Peyer's patch (tissue), 4 donors: ENCODE measurements at places on chromosomes 7 and 10. TPM values are rescaled to one million over a fixed set of nuclear protein-coding genes. Genes with fewer than 3 reads are reported as not detected.
A peak's percentile ranks its signal among the peaks of the same experiment; 100 is the strongest.

LIPM gene
- not detected for total RNA-seq

GRCh38 chr10:4074545-4075407 lies 289.8 kb upstream of the KLF6 start:
- no peaks in the 10 kb centered on the region for H3K36me3 ChIP-seq
- no peak for DNase-seq
- H3K4me1 ChIP-seq = no peaks in the 10 kb centered on the region
- peak overlapping the region; percentile 22 for H3K27ac ChIP-seq

LEP gene
- not detected for total RNA-seq

- H3K4me3 ChIP-seq = no peak overlapping the region
- H3K36me3 ChIP-seq = no peaks in the 10 kb centered on the region
- H3K4me1 ChIP-seq = peaks cover 4% of the 10 kb centered on the region
These were observed 20.1 kb downstream of the EPC1 start for GRCh38 chr10:32326680-32327363.

CALY gene
- 1.6 TPM for total RNA-seq

- no peaks in the 10 kb centered on the region for H3K36me3 ChIP-seq
- no peak for DNase-seq
- no peak overlapping the region for H3K4me3 ChIP-seq
- no peaks in the 10 kb centered on the region for H3K4me1 ChIP-seq
- H3K27ac ChIP-seq = no peak overlapping the region
These were observed 28.5 kb downstream of the VPS41 start for GRCh38 chr7:38880454-38880853.

TRPV5 gene
- total RNA-seq = 0.83 TPM

C7orf57 gene
- not detected for total RNA-seq

DNA sequence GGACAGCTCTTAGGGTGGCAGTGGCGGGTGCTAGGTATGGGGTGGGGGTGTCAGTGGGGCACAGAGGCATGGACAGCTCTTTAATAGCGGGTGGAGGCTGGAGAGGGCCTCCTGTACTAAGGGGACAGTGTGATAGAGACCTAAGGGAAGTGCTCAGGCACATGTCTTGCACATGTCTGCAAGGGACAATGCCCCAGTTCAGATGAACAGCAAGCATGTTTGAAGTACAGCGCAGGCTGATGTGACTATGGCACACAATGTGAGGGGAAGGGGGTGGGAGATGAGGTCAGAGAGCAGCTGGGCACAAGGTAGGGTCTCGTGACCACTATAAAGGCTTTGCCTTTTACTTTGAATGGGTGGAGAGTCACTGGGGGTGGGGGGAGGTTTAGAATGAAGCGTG lies 3.5 kb downstream of the GIMAP8 start:
- no peak for DNase-seq
- H3K4me1 ChIP-seq = peaks cover 6% of the 10 kb centered on the region
- no peaks in the 10 kb centered on the region for H3K27me3 ChIP-seq
- H3K4me3 ChIP-seq = peak overlapping the region; percentile 57

- H3K27me3 ChIP-seq = no peaks in the 10 kb centered on the region
- H3K4me1 ChIP-seq = no peaks in the 10 kb centered on the region
- H3K27ac ChIP-seq = no peak overlapping the region
- no peak for DNase-seq
These were observed 10.6 kb upstream of the LIPM start for GRCh38 chr10:88791924-88792323.

- H3K27ac ChIP-seq = no peak overlapping the region
- no peaks in the 10 kb centered on the region for H3K36me3 ChIP-seq
- no peaks in the 10 kb centered on the region for H3K27me3 ChIP-seq
- H3K4me3 ChIP-seq = no peak overlapping the region
These were observed 20.0 kb downstream of the LRRC4 start for GRCh38 chr7:128011131-128011661.

CAV2 gene
- 12.4 TPM for total RNA-seq

GRCh38 chr7:119397156-119397555 lies 875.8 kb upstream of the KCND2 start:
- DNase-seq = no peak
- no peaks in the 10 kb centered on the region for H3K27me3 ChIP-seq
- H3K27ac ChIP-seq = no peak overlapping the region

GRCh38 chr10:74994854-74995253 lies 116.6 kb upstream of the SAMD8 start:
- DNase-seq = no peak
- H3K36me3 ChIP-seq = no peaks in the 10 kb centered on the region
- H3K27me3 ChIP-seq = no peaks in the 10 kb centered on the region
- no peak overlapping the region for H3K27ac ChIP-seq

DNA sequence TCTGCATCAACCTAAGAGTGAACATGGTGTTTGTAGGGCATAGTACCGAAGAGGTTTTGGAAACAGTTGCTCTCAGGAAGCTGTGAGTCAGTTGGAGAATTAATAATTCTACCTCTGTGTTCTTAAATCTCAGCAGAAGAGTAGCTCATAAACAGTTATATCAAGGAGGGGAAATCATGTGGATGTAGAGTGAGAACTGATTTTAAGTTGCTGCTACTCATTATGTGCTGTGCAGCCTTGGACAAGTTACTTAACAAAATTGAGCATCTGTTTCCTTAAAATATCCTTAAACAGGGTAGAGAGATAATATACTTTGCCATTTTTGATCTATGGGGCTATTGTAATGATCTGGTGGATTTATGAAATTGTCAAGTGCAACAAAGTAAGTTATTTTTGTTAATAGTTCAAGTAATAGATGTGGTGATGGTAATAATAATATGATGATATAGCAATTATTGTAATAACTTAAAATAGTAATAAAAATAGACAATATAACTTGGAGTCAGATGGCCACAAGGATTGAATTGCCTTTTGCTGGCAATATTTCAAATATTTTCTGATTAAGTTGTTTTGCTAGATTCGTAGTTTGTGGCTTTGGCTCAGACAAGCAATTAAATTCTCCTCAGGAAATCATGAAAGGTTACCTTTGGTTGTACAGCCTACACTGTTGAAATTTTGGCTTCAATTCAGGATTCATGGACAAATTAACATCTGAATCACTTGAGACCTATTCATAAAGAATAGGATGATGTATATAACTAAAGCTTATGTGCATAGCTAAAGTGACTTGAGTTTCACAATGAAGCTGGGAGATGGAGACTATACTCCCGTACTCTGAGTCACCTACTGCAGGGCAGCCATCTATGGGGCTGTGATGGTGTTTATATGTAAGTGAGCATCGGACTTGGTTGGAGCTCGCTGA lies 228.5 kb downstream of the CDK14 start:
- H3K36me3 ChIP-seq = no peaks in the 10 kb centered on the region
- H3K4me3 ChIP-seq = no peak overlapping the region
- H3K27me3 ChIP-seq = no peaks in the 10 kb centered on the region
- no peak for DNase-seq

- no peaks in the 10 kb centered on the region for H3K27me3 ChIP-seq
- no peak for DNase-seq
- H3K36me3 ChIP-seq = no peaks in the 10 kb centered on the region
These were observed 334.1 kb downstream of the HPSE2 start for GRCh38 chr10:98901441-98902110.

ACTL6B gene
- total RNA-seq = not detected

GNGT1 gene
- total RNA-seq = not detected

- H3K4me1 ChIP-seq = no peaks in the 10 kb centered on the region
- H3K36me3 ChIP-seq = no peaks in the 10 kb centered on the region
- no peak overlapping the region for H3K4me3 ChIP-seq
- H3K27ac ChIP-seq = no peak overlapping the region
These were observed 138.5 kb downstream of the ZNF438 start for GRCh38 chr10:30893208-30893607.

DNA sequence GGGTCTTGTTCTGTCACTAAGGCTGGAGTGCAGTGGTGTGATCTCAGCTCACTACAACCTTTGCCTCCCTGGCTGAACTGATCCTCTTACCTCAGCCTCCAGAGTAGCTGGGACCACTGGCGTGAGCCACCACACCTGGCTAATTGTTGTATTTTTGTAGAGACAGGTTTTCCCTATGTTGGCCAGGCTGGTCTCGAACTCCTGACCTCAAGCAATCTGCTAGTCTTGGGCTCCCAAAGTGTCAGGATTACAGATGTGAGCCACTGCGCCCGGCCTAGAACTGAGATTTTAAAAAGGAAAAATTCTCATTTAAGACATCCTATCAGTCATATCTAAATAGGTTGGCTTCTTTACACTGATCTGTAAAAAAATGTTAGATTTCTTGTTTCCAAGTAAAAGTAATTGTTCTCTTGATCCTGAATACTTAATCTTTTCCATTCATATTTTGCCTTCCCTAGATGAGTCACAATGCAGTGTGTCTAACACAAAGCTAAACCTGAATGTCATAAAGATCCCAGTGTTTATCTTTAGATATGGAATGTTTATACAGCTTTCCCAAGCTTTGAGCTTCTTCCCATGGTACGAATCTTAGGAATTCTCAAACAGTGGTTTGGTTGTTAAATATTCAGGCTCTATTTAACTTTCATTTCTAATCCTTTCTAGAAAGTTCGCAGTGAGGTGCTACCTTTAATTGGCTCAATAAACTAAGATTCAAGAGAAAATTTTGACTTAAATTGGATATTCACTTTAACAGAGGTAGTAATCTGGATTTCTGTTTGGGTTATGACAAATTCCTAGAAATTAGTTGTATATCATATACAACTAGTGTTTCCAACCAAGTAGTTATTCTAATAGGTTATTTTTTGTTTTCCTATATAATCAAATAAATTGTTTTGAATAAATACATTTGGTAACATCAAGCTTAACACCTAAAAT lies 12.1 kb upstream of the LAMB1 start:
- no peaks in the 10 kb centered on the region for H3K4me1 ChIP-seq
- H3K4me3 ChIP-seq = no peak overlapping the region
- H3K27ac ChIP-seq = no peak overlapping the region
